ENCODE measurements at places on chromosomes 11 and 22.

- no peak for DNase-seq
Measured at GRCh38 chr22:47691152-47691895, 928.9 kb downstream of the TBC1D22A start.

DNA sequence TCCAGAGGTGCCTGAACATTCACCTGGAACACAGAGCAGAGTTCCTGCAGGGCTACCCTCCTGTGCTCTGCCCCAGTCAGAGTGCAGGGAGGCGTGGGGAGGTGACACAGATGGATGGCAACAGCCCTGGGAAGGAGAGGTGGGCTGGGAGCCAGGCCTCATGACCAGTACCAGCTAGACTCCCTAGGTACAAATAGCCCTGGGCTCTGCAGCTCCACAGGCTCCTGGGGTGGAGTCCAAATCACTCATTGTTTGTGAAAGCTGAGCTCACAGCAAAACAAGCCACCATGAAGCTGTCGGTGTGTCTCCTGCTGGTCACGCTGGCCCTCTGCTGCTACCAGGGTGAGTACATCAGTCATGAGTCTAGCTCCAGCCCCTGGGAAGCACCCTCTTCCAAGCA lies at the start of gene SCGB1D2:
TSS of gene SCGB1D2 (plus strand) at position 219 of the 400 bp plus-strand sequence. CDS start at position 288, 69 bp downstream.
- no peak for DNase-seq

DNA sequence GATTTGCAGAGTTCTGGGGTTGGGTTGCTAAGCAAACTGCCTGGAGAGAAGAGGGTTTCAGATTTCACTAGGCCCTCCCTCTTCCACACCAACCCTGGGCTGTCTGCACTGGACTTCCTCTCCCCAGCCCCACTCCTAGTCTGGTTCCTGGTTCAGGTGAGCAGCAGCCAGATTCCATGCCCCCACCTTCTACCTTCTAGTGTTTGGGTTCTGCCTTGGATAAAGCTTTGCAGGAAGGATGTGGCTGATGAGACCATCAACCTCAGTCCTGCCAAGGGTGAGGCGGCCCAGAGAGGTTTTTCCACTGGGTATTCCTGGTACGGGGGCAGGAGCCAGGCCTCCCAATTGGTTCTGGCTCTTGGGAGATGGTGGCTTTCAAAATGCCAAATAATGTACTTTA lies 68.3 kb downstream of the BCR start:
- DNase-seq: no peak

DNA sequence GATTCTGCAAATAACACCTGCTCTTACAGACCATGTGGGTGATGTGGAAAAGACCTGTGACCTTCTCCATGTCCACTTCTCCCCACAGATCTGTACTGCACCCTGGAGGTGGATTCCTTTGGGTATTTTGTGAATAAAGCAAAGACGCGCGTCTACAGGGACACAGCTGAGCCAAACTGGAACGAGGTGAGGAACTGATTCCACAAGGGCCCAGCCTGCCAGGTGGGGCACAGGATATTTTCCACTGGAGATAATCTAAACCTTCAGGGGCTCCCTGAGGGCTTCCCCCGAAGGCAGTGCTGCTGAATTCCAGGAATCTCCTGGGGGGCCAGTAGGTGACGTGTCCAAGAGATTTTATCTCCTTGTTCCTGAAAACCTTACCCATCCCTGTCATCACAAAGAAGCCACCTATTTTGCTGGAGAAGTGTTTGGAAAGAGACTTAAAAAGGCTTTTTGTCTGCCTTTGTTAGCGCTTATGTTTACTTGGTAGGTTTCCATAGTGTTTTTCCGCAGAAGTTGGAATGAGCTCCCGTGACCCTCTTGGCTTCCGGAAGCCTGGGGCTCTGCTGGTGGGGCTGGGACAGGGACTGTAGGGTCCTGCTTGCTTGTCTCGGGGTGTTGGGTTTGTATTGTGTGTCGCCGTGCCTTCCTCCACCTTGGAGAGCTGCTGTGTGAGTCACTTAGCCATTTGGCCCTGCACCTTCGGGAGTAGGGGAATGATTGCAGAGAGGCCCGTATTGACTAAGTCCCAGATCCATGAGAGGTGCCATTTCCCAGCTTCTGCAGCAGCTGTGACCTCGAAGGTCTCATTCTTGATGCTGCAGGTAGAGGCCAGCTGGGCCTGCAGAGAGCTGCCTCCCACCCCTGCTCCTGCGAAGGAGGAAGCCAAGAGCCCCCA lies 112.4 kb downstream of the BCR start:
- no peak for DNase-seq

- no peak for DNase-seq
Measured at GRCh38 chr11:125347261-125347585, 148.8 kb downstream of the FEZ1 start.

DNA sequence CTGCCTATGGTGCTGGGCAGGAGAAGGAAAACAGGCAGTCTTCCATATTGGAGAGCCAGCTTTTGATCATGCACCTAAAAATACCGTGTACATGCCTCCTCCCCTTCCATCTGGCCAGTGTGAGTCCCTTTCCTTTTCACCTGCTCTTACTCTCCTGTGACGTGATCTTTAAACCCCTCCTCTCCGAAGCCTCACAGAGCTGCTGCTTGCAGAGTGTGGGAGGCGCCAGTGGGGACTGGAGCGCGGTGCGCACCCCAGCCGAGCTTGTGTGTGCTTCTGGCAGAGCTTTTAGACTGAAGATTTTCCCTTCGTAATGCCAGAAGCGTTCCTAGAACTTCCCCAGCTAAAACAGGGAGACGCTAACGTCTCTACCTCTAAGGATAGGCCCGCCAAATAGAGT lies 29.8 kb downstream of the MUC6 start:
- DNase-seq: no peak

- no peak for DNase-seq
Measured at GRCh38 chr22:43060183-43060582, 29.0 kb downstream of the TTLL1 start.

- no peak for DNase-seq
Measured at GRCh38 chr11:108975026-108975425, 310.2 kb downstream of the DDX10 start.

DNA sequence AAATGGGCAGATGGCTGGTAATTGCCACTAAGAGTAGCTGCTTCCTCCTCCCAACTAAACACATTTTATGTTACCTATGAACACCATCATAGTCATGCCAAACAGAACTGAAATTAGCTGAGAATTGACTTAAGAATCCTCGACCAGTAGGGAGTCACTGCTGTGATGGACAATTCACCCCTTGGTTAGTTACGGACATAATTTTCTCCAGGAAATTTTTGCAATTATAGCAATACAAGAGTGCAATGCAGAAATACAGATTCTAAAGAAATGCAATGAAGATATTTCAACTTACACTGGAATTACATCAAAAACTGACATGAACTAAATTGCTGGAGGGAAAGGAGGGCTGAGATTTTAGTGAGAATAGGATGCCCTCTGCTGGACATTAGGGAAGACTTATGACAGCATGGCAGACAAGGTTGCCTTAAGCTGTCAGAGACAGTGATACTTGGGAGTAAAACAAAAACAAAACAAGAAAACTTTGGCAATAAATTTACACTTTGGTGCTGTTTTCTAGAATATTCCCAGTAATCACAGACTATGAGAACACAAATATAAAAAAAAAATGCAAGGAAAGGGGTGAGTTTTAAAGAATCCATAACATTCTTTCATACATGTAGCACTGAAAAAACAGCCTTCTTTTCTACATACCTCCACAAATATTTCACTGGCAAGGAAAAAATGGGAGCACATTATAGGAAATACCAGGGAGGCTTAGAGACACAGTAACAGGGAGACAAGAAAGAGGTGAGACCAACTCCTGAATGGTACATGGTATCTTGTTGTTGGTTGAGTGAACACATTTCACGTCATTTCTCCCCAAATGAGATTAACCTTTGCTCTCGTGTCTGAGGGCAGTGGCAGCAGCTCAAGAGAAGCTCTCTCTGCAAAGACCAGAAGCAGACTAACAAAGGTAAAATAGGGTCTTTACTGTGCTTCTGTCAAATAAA lies 11.2 kb upstream of the PPP2R1B start:
- DNase-seq: no peak

GRCh38 chr22:49499433-49500075 lies 328.1 kb downstream of the BRD1 start:
- no peak for DNase-seq

- no peak for DNase-seq
Measured at GRCh38 chr11:90363739-90364138, 140.9 kb upstream of the CHORDC1 start.

- DNase-seq: no peak
Measured at GRCh38 chr11:33197915-33198727, 36.8 kb upstream of the CSTF3 start.

- no peak for DNase-seq
Measured at GRCh38 chr11:43542750-43543712, 137.5 kb upstream of the HSD17B12 start.

- DNase-seq: no peak
Measured at GRCh38 chr22:43570531-43571165, 158.8 kb downstream of the MPPED1 start.

DNA sequence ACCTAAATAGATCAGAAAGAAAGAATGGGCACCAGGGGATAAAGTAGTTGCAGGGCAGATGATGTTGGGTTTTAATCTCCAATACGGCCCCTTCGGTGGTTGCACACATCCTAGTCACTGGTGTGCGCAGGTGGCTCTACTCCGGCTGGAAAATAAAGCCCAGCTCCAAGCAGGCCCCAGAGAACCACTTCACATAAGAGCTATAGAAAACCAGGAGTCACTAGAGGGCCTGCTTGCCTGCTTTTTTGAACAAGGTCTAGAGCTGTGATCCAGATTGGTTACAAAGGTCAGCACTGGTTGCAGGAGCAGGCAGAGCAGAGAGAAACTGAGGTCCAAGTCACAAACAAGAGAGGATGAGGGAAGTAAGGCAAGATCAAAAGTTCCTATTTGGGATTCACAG lies 41.5 kb upstream of the MS4A8 start:
- DNase-seq: no peak

GRCh38 chr11:69703768-69704507 lies at the start of gene FGF19:
FGF19 (minus strand) TSS chr11:69704022; CDS start chr11:69703876, 146 bp downstream.
- DNase-seq: no peak

- DNase-seq: no peak
Measured at GRCh38 chr11:113373306-113373705, 14.3 kb upstream of the ANKK1 start.

DNA sequence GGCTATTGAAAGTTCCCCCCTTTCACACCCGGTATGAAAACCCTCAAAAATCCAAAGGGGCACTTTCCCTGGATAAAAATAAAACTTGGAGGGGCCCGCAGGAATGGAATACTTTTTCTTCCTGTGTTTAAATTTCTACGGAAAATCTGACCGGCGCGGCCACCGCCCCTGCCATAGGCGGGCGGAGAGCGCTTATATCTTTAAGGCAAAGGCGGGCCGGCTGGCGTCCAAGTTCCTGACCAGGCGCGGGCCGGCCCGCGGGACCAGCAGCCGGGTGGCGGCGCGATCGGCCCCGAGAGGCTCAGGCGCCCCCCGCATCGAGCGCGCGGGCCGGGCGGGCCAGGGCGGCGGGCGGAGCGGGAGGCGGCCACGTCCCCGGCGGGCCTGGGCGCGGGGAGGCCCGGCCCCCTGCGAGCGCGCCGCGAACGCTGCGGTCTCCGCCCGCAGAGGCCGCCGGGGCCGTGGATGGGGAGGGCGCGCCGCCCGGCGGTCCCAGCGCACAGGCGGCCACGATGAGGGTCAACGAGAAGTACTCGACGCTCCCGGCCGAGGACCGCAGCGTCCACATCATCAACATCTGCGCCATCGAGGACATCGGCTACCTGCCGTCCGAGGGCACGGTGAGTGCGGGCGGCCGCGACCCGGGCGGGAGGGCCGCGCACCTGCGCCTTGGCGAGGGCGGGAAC lies at the start of gene ANO1:
TSS of gene ANO1 (plus strand) at position 223 of the 686 bp plus-strand sequence. CDS start at position 513, 290 bp downstream.
- DNase-seq: no peak

- no peak for DNase-seq
Measured at GRCh38 chr22:33400061-33400840, 342.1 kb upstream of the SYN3 start.

- no peak for DNase-seq
Measured at GRCh38 chr11:118921929-118922744, 3.6 kb downstream of the BCL9L start.

DNA sequence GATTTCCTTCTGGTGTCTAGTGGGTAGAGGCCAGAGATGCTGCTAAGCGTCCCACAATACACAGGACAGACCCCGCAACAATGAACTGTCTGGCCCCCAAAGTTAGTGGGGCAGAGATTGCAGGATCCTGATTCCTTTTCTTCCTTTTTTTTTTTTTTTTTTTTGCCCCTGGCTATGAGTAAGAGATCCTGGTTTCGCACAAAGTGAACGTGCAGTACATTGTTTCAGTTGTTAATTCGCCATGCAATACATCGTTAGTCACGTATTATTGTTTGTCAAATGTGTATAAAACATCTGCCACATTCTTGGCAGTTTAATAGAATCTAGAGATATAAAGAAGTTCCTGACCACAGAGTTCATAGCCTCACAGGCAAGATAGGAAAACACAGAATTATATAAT lies 20.2 kb downstream of the ST3GAL4 start:
- DNase-seq: no peak

DNA sequence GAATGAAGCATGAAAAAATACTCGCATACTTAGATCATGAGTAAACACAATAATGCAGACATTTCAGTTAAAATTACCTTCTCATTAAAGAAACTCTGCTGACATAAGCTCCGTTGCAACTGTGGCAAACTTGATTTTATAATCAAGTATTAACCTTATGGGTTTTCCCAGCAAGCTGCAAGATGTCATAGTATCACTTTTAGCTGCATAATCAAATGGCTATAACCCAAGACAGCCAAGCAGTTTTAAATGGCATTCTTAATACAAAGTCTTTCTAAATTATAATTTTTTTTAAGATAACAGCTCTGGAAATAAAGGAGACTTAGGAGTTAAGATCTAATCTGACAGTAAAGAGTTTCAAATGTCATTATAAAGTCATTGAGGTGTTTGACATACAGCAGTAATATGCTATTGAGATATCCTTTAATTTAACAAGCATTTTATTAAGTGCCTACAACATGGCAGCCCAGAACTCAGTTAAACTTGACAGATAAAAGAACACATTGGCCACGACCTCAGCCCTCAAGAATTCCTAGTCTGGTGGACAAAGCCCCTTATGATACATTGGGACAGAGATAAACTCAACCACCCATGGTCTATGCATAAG lies 163.1 kb upstream of the FAT3 start:
- DNase-seq: no peak

- no peak for DNase-seq
Measured at GRCh38 chr22:47540011-47540410, 777.6 kb downstream of the TBC1D22A start.

- no peak for DNase-seq
Measured at GRCh38 chr22:37294747-37295146, 12.4 kb downstream of the CYTH4 start.

DNA sequence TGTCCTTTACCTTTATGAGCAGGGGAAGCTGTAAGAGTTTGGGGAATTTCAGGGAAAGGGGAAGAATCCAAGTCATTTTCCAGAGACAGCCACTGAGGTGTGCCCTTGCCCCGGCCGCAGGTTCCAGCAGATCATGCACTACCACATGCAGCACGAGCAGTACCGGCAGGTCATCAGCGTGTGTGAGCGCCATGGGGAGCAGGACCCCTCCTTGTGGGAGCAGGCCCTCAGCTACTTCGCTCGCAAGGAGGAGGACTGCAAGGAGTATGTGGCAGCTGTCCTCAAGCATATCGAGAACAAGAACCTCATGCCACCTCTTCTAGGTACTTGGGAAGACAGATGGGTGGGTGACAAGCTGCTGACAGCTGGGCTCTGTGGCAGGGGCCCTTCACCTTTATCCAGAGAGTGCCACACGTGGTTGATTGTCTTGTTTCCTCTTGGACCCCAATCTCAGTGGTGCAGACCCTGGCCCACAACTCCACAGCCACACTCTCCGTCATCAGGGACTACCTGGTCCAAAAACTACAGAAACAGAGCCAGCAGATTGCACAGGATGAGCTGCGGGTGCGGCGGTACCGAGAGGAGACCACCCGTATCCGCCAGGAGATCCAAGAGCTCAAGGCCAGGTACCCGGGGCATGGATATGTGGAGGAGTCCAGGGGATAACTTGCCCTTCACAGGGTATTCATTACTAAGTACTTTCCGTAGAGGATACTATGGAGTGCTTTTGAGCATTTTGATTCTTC lies 5.8 kb upstream of the HMBS start:
- DNase-seq: no peak
